ENCODE measurements at places on chromosomes 7 and 10.

- peak; percentile 10 for DNase-seq
Observed at GRCh38 chr10:18005781-18006456, 54.2 kb downstream of the SLC39A12 start.

- DNase-seq = no peak
Observed at GRCh38 chr10:100024748-100025147, 15.0 kb upstream of the DNMBP start.

GRCh38 chr7:68789597-68789996 is 808.7 kb upstream of the AUTS2 start:
- no peak for DNase-seq

- DNase-seq = no peak
Observed at GRCh38 chr7:22565315-22565811, 65.4 kb upstream of the STEAP1B start.

DNA sequence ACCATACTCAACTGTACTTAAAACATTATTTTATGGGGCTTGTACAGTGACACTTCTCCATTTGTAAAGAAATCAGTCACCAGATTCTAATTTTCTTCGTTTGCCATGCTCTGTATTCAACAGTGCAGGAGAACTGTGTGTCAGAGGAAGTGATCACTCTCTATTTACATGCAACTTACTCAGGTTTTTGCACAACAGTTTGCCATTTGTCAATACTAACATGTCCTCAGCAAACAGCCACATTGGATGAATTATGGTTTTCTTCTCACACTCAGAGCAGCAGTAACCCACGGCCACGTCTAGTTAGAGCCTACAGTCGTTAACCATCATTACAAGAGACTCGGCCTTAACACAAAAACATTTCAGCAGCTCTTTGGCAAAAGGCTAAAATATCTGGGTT is 69.2 kb upstream of the SP4 start:
- DNase-seq = no peak

DNA sequence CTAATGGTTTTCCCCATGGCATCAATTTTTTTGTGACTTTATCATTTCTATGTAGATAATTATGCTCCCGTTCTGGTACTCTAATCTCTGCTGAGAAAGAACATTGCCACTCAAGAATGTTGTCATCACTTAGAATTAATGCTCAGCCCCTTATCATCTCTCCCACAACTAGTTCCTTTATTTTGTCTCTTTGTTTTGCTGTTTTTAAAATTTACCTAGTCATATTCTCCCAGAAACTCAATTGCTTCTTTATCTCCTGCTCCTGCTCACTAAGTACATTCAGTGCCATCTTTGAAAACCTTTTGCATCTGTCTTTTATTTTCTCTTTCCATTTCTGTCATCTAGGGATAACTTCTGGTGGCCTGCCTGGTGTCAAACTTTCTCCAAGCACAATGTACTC is 324.9 kb upstream of the MTPN start:
- no peak for DNase-seq

- no peak for DNase-seq
Observed at GRCh38 chr7:521221-522070, 1.8 kb upstream of the PDGFA start.

DNA sequence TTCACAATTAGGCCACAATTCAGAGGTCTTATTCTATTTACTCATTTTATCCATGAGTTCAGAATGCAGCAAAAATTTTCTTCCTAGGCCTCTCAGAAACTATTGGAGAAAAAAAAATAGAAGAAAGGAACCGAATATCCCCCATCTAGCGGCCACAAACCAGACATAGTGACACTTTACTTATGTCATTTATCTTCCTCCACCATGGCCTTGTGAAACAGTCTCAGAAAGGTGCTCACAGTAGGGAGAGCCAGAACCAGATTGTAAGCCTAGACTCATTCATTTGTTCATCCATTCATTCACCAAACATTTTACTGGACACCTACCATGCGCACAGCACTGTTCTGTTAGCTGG is 16.0 kb downstream of the CREB3L2 start:
- DNase-seq = no peak

DNA sequence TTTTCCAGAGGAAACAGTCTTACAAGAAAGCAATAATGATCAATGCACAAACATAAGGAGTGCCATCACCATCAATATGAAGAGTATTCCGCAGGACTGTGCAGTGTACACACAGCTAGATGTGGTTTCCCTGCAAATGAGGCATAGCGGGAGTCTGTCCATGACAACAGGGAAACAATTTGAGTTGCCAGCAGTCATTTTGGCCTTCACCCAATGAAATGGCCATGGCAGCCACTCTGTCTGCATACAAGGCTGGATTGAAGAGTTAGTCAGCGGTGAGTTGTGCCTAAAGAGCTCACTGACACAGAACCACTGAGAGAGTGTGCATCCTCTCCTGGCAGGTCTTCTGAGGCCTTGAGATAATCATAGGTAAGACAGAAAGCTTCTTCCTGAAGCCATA is 303.3 kb downstream of the IPMK start:
- no peak for DNase-seq

DNA sequence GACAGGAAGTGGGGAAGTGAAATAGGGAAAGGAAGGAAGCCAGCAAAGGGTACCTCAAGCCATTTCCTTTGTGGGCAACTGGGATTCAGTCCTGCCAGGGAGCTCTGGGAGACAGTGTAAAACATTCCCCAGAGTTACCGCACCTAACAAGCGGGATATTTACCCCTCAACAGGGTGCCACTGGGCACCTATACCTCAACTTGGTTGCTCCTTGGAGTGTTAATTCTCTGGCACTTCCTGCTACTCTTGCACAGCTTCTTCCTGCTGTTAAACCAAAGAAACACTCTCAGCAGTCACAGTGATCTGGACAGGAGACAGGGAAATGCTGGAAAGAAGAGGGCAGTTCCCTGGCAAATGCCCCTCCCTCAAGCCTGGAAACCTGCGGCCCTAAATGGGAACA is 151.3 kb downstream of the REEP3 start:
- no peak for DNase-seq

GRCh38 chr7:136036336-136036735 is 59.2 kb upstream of the MTPN start:
- DNase-seq = no peak

GRCh38 chr7:24406789-24407299 is 122.9 kb downstream of the NPY start:
- no peak for DNase-seq

DNA sequence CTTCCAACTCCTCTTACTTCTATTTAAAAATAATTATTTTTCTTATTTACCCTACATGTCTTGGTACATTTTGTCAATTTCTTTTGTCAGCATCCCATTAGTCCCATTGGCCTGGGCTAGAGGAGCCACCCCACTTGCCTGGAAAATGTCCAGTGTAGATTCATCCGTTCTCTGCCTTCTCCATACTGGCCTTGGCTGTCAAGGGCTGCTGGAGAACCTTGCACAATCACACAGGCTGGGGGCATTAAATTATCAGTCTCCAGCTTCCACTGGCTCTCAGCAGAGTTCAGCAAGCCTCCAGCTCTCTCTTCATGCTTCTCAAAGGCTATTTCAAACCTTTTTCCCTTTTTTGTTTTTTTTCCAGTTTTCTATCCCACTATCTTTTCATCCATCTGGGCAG is 13.8 kb upstream of the ZCCHC24 start:
- DNase-seq = no peak

DNA sequence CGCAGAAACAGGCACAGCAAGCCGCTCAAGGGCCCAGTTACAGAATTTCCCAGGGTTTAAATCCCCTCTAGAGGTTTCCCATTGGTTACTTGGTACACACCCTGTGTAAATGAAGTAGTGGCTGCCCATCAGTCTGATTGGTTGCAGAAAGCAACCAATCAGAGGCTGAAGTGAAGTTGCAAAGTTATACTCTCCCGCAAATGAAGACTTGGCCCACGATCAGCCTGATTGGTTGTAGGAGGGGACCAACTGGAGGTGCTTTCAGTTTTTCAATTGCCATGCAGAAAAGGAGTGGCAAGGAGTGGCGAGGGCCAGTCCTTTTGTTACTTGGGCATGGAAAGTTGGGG is 909.2 kb upstream of the AUTS2 start:
- no peak for DNase-seq

DNA sequence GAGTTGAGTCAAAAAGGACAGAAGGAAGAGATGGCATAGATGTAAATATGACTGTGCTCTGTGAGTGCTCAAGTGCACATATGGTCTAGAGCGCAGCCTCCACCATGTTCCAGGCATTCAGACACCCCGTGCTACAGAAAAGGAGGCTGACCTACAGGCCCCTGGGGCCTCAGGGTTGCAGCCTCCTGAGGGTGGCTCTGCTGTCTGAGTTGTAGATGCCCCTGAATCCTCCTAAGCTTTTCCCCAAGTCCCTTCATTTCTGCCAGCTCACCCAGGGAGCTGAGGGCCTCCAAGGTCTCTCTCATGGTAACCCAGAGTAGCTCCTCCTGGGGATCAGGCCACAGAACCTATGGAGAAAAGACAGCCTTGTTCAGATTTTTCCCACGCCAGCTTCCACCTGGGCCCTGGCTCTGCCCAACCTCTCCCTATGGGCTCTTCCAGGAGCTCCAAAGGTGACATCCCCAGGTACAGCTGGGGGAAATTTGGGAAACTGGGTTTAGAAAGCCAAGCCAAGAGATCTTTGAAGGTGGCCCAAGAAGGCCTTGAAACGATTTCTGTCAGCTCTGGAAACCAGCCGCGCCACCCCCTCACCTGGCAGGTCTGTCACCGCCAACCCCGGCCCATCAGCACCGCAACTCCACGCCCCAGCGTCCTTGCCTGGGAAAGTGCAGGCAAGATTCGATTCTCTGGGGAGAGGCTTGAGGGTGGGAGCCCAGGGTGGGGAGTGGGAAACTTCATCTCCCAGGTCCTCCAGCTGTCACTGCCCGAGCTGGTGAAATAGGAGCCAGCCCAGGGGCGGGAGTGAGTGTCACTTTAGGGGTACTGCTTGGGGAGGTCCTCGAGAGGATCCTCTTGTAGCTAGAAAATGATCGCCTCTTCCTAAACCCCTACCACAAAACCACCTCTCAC is 2.4 kb downstream of the ZNF467 start:
- no peak for DNase-seq

- no peak for DNase-seq
Observed at GRCh38 chr10:1410469-1411395, 326.6 kb downstream of the ADARB2 start.

- no peak for DNase-seq
Observed at GRCh38 chr10:123800289-123800688, 91.3 kb downstream of the CPXM2 start.

DNA sequence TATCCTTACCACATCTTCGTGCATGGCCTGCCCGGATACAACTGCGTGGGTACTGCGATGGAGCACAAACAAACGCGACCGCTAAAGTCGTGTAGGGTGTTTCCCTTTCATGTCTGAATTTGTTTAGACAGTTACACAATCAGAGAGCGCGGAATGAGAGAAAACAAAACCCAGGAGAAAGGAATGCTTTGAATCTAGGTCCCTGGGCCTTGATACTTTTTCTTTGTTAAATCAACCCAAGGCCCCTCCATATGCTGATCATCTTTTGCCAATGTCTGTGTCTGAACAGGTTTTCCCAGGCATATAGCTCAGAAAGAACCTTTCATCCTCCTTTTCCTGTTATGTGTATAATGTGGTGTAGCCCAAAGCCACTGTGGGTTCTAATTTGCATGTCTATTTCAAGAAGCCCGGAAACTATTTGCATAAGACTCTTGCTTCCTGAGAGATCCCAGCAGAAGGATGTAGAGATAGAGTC is 145.8 kb downstream of the FRMD4A start:
- DNase-seq = no peak

- no peak for DNase-seq
Observed at GRCh38 chr10:77699080-77699645, 61.6 kb upstream of the KCNMA1 start.

DNA sequence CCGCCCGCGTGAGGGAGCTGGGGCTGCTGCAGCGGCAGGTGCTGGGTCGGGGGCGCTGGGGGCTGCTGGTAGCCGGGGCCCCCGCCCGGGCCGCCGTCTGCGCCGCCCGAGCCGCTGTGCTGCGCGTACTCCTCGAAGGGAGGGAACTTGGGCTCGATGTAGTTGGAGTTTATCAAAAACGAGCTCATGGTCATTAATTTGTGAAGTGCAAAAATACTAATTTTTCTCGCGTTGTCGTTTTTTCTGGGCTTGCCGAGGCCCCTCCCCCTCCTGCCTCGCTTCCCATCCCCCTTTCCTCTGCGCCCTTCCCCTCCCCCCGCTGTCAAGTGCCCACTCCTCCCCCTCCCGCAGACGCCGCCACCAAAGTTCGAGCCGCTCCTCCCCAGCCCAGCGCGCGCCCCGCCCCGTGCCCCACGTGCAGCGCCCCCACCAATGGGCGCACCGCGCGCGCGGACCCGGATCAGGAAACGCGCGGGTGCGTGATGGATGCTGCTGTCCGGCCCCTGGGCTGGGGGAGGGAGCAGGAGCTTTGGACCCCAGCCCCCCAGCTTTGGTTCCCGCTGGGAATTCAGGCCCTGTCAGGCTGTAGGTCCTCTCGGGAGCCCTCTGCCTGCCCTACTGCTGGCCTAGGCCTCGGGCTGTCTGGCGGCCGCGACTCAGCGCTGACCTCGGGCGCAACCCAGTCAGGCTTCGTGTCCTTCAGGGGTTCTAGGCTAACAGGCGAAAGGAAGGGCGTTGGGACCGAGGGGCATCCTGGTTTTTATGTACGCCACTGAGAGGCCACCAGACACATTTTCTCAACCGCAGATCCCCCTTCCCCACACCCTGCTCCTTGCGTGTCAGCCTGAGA is at the start of gene HOXA4:
Gene HOXA4 (minus strand): TSS at position 218 of the 850 bp plus-strand sequence. CDS start 24 bp downstream, at position 194.
- no peak for DNase-seq

DNA sequence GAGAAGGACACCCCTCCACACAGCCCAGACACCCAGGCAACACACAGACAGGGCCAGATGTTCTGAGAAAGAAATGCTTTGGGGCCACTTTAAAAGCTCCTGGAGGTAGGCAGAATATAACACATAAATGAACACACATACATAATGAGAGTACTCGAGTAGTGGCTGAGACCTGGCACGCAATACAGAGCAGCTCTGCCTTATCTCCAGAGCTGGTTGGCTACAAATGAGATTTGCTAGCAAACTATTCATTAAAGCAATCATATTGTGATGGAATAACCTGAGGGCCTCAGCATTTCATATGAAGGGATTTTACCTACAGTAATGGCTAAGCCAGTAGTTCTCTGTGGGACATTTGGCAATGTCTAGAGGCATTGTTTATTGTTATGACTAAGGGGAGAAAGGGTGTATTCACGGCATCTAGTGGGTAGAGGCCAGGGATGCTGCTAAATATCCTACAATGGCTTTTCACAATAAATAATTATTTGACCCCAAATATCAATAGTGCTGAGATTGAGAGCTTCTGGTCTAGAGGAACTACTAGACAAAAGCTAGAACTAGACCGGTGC is 5.5 kb upstream of the IMPDH1 start:
- DNase-seq = no peak

- DNase-seq = no peak
Observed at GRCh38 chr10:18786478-18786877, 127.2 kb downstream of the ARL5B start.

Measured in HTR-8/SVneo (cell line).